ENCODE measurements at places on chromosomes 7 and 10. TPM values are rescaled to one million over a fixed set of nuclear protein-coding genes. Genes with fewer than 3 reads are reported as not detected.

Gene OR2A5
- not detected for total RNA-seq

Gene ZNF365
- total RNA-seq, result not detected

Gene TRIM50
- total RNA-seq, result not detected

Gene MAP3K8
- 16.5 TPM for total RNA-seq

Gene PDZD7
- 0.77 TPM for total RNA-seq

Gene TMEM196
- not detected for total RNA-seq

Gene THNSL1
- 1.6 TPM for total RNA-seq

Gene HDAC9
- 0.16 TPM for total RNA-seq

Gene NME8
- not detected for total RNA-seq

Gene CDC14C
- not detected for total RNA-seq

Gene IL15RA
- 23.1 TPM for total RNA-seq

Gene TWIST1
- total RNA-seq, result 0.18 TPM

Gene FAM237B
- not detected for total RNA-seq

Gene CDHR1
- total RNA-seq, result not detected

Gene ACSL5
- 61.0 TPM for total RNA-seq

Gene BAMBI
- total RNA-seq, result 0.09 TPM

Gene TMEM213
- not detected for total RNA-seq

Gene ZNF117
- total RNA-seq, result 5.8 TPM

Gene CELF2
- 154 TPM for total RNA-seq

Gene CHAT
- not detected for total RNA-seq

Gene MPP7
- total RNA-seq, result 5.6 TPM

Gene CEP55
- 73.1 TPM for total RNA-seq

Gene TFEC
- total RNA-seq, result 1.0 TPM

Data from T-helper 2 cell treated with Interferon-gamma antibody and Interleukin-4, amounts not matched to agents 100 ng/mL and 5 ng/mL, for 36 hours (primary cell).